ENCODE measurements at places on chromosomes 6 and 20.

DNA sequence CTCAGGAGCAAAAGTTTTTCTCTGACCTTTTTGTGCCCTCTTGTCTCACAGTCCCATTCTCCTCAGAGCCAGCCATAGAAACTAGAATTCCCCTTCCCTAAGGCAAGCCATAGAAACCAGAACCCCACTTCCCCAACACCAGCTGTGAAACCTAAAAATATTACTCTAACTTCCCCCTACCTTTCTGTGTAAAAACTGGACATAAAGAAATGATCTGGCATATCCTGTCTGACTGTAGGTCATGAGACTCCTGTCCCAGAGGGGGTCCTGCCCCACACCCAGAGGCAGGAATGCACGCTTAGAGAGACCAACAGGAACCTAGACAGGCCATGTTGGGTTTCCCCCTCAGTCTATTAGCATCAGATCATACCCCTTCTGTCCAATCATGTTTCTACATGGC is 140.6 kb upstream of the SLC22A16 start:
- no peak for DNase-seq

GRCh38 chr6:158894193-158894592 is 75.0 kb upstream of the EZR start:
- DNase-seq: no peak

GRCh38 chr20:50099113-50099512 is 13.8 kb downstream of the UBE2V1 start:
- DNase-seq: no peak

DNA sequence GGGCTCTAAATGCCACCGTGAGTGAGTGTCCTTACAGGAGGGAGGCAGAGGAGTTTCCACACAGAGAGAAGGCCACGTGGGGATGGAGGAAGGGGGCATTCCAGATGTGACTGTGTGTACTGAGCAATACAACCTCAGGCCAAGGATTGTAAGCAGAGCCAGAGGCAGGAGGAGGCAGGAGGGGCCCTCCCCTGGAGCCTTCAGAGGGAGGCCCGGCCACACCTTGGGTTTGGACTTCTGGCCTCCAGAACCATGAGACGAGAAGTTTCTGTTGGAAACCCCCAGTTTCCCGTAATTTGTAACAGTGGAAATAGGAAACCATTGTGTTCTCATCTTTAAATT is 9.3 kb upstream of the KIF25 start:
- no peak for DNase-seq

- DNase-seq: no peak
Measured at GRCh38 chr6:130134582-130134981, 88.2 kb downstream of the SAMD3 start.

All from SK-N-SH (cell line).